ENCODE measurements at places on chromosomes 5 and 9.

DNA sequence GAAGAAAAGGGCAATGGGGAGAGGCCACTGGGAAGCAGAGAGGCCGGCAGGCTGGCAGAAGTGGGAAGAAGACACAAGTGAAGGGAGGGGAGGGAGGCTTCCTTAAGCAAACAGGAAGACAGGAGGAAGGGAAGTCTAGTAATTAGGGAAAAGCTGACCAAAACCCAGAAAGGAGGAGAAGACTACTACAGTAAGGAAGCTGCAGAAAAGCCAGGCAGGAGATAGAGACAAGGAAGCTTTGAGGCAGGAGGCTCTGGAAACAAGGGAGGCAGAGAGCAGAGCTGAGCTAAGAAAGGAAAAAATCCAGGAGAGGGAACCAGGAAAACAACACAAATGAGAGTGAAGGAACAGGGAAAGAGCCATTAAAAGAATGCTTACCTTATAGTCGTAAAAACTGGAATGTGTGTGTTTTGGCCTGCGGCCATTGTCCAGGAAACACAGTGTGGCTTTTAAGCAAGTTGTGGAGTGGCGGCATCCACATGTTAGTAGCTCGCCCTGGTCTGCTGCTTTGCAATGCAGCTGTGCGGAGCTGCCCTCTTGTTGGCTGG, 317.1 kb upstream of the CLINT1 start:
- DNase-seq = no peak

DNA sequence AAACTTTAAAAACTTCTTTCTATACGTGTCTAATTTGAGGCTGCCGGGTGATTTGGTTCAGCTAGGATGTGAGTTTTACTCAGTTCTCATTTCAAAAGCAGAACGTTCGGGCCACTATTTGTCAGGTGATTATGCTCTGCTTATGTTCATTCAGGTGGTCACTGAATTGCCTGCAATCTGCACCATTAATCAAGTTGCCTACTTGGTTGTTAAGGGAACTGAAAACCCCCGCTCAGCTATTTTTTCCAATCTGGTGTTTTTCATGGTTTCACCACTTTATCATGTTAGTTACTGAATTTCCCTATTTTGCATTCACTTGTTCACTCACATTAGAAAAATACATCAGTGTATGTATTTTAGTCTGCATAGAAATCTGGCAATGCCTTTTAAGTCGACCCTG, 523.0 kb downstream of the CSNK1G3 start:
- DNase-seq = no peak

- DNase-seq = no peak
Observed at GRCh38 chr9:136133191-136133958, 14.7 kb upstream of the TMEM250 start.

DNA sequence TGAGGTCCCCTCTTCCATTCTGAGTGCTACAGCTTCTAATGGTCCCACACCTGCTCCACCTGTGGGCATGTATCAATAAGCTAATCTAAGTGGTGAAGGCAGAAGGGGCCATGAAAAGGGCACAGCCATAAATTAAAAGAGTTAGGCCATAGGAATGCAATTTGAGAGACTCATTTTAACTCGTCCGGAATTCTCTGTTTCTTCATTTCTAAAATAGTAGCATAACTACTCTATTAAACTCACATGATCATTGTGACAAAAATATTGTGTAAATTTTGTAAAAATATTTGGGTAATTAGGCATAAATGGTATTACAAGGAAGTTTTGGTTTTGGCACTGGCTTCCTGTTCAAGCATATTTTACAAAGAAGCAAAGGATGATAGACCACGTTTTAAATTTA, 103.1 kb upstream of the TXNDC8 start:
- no peak for DNase-seq

DNA sequence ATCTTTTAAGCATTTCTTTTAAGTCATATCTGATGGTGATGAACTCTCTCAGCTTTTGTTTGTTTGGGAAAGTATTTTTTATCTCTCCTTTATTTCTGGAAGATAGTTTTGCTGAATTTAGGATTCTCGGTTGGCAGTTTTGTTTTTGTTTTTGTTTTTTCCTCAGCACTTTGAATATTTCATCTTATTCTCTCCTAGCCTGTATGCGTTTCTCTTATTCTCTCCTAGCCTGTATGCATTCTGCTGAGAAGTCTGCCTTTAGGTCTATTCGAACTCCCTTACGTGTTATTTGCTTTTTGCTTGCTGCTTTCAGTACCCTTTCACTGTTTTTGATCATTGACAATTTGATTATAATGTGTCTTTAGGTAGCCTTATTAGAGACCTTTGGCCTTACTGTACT, 787.8 kb upstream of the FAM174A start:
- no peak for DNase-seq

GRCh38 chr5:132190161-132190817, 37.4 kb downstream of the P4HA2 start:
- DNase-seq = no peak

- no peak for DNase-seq
Observed at GRCh38 chr9:91900055-91900796, 49.8 kb downstream of the ROR2 start.
